Kasumi-1 (cell line): ENCODE measurements at places on chromosomes 13 and 19.

DNA sequence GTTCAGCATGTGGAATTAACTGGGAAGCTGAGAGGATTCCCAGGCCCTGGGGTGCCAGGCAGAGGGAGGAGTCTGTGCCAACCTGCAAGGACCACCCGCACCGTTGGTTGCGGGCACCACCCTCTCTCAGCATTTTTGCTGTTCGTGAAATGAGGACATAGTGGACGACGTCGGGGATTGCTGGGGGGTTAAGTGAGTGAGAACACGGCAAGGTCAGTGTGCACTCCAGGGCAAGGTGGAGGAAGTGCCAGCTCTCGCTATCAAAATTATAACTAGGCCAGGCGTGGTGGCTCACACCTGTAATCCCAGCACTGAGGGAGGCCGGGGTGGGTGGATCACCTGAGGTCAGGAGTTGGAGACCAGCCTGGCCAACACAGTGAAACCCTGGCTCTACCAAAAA lies 2.2 kb downstream of the FXYD3 start:
- DNase-seq = no peak

- no peak for DNase-seq
These were observed 12.2 kb upstream of the SAMD1 start for GRCh38 chr19:14102756-14103155.

DNA sequence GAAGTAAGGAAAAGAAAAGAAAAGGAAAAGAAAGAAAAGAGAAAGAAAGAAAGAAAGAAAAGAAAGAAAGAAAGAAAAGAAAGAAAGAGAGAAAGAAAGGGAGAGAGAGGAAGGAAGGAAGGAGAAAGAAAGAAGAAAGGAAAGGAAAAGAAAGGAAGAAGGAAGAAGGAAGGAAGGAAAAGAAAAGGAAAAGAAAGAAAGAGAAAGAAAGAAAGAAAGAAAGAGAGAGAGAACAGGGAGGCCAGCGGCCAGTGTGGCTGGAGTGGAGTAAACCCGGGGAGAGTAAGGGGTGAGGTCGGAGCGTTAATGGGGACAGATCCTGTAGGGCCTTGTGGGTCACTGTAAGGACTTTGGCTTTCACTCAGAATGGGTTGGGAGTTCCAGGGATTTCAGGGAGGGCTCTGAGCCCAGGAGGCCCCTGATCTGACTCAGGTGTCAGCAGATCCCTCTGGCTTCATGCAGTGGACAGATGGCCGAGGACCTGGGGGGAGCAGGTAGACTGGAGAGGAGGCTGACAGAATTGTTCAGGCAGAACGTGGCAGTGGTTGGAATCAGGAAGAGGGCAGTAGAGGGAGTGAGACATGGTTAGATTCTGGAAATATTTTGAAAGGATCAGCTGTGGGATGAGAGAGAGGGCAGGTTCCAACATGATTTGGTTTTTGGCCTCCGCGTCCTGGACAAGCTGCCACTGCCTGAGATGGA lies 19.8 kb upstream of the FXYD3 start:
- DNase-seq = no peak

DNA sequence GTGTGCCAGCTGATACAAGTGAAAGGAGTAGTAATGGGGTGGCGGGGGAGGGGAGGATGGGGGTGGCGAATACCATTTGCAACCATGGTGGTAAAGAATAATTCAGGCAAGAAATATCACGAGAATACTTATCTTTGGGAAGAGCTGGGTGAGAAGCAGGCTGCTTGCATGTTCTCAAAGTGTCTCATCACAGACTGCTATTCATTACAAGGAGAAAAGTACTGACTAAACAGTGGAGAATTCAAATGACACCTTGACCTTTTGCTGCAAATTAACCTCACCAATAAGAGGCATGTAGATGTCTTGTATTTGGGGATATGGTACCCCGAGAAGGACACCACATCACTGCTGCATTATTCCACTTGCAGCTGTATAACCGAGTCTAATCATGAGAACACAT lies 585.7 kb upstream of the GPC6 start:
- no peak for DNase-seq

DNA sequence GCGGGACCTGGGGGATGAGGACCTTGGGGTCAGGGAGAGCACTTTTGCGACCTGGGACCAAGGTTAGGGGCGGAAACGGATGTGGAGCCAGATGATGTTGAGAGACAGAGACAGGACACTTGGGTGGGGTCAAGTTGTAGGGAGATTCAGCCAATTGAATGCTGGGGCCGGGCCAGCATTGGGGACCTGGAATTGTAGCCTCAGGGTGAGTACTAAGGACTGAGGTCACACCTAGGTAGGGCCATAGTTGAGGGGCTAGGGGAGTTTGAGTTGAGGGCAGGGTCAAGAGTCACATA lies 1.2 kb downstream of the ALKBH7 start:
- DNase-seq = peak; percentile 35

- no peak for DNase-seq
These were observed 2.5 kb upstream of the DBP start for GRCh38 chr19:48639483-48640375.

GRCh38 chr13:33150662-33151061 lies 134.4 kb downstream of the KL start:
- DNase-seq = no peak

DNA sequence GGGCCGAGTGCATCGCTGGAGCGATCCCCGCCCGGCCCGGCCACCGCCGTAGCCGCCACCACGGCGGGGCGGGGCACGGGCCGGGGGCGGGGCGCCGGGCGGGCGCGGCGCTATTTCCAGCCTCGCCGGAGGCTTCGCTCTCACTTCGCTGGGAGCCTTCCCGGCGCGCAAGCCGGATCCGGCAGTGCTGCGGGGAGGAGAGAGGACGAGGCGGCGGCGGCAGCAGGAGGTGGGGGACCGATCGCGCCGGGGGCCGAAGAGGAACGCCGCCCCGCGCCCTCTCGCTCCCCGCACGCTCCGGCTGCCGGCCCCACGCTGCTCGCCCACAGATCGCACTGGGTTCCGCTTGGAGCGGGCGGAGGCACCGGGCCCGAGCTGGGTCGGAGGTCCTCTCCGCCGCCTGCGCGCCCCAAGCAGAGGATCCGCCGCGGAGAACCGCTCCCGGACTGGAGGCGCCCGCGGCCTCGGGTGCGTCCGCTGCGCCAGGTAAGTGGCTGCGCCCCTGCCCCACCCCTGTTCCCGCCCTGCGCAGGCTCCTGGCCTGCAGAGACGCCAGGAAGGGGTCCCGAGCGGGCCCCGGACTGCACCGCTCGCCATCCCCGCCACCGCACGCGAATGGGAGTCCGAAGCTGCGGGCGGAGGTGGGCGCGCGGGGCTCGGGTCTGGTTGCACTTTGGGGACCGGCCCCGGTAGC lies at the start of gene CHST8:
CHST8 (plus strand) TSS at position 143 of the 694 bp plus-strand sequence. CDS start 67,309 bp downstream, outside the sequence.
- DNase-seq = no peak

DNA sequence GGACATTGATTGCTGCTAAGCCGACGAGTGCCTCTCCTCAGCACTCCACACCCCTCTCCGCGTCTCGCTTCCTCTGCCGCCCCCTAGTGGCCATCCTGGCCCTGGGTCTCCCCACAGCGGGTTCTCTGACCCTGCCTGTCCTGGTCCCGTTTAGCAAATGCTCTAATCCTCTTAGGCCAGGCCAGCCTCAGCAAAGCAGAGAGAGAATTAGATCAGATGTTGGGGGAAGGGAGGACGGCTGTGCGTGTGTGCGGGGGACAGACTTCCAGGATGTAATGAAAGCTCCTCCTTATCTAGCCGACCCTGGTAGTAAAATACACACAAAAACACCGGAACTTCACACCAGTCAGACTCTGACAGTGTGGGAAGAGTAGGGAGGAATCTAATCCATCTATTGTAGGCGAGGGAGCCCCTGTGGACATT lies 4.5 kb downstream of the TPRX2 start:
- DNase-seq = peak; percentile 69

DNA sequence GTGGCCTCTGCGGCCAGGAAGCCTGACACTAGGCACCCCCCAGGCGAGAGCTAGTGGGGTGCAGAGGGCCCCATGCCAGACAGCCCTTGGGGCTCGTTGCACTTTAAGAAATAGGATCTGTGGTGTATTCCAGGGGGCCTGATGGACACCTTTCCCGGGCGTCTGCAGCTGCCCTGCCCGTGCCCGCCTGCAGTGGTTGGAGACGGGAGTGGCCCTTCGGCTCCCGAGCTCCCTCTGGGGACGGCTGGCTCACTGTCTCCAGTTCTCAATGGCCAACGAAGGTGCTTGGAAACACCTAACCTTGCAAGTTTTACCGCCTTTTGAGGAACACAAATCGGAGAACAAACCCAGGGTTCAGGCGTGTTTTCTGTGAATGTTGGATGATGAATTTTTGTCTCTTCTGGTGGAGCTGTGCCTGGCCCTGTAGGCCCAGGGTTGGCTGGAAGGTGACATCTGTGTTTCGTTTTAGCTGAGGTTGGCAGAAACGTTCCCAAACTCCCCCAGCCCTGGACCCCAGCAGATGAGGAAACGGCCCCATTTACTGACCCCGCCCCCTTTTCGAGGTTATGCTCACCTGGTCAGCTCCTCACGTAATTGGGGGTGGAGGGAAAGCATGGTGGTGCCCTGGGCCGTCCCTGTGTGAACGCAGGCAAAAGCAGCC lies 17.4 kb upstream of the NPAS1 start:
- no peak for DNase-seq

GRCh38 chr13:93290503-93290902 lies 63.9 kb downstream of the GPC6 start:
- DNase-seq = no peak

DNA sequence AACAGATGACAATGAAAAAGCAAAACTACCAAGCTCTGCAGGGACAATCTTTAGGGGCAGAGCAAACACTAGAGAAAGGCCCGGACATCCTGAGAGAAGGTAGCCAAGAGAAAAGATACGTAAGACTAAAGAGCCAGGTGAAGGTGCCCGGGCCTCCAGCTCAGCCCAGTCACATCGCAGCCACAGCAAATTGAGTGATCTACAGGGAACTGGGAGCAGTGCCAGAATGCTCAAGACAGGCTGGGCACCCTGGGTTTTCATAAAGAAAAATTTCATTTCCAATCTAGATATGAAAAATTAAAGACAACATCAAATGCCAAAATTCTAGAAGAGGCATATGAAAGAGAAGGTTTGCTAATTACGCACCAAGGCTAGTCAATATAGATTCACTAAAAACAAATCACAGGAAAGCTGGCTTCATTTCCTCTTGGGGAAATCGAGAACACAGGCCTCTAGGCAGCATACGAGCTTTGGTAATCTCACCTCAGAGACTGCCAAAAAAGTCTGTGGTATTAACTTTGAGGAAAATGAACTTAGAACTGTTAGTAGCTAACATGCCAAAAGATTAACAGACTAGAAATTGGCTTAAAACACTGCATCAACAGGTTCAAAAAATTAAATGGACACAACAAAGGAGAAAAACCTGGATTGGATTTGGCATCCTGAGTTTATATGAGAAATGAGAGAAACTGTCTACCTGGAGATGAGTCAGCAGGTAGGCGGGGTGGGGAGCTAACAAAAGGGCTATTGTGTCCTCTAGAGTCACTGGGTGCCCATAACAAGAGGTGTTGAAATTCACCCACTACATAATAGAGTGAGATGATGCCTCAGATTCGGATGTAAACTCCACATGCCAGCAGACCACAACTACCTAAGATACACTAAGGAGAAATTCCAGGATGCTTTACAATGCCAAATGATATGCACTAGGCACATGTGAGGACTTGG lies 6.6 kb downstream of the ANKRD10 start:
- no peak for DNase-seq

DNA sequence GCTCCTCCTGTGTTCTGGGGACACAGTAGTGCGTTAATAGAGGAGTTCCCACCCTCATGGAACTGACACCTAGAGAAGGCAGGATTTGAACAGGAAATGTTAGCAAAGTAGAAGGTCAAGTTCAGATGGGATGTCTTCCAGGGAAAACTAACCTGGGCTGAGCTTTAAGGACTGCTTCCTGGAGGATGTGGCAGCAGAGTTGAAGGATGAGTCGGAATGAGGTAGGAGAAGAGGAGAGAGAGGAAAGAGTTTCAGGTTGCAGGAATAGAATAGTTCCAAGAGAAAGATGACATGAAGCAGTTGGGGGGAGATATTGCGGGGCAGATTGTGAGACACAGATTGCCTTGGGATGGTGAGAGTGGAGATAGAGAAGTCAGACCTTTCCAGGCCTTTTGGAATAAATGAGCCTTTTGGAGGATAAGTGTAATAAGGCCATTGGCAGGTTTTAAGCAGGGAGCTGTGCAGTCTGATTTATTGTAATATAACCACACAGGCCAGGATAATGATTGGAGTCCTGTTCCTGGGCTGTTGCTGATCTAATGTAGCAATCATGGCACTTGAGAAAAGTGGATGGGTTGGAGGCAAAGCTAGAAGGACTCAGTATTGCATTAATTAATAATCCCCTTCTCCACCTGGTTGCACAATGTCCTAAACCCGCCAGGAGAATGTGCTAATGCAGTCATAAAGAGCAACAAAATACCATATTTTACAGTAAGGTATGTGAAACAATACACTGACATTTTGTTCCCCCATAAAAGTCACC lies 205.4 kb downstream of the SHISA2 start:
- no peak for DNase-seq
